NCI-H748 treated with DMSO at 0.1 percent for 48 hours (cell line): ENCODE measurements at places on chromosomes 4 and X.

GRCh38 chr4:135277980-135278315, 1076.4 kb upstream of the PABPC4L start:
- DNase-seq, result no peak

- DNase-seq, result no peak
Observed at GRCh38 chr4:74370912-74371311, 6.0 kb downstream of the EREG start.

GRCh38 chrX:39731735-39732134, 366.0 kb downstream of the BCOR start:
- no peak for DNase-seq

GRCh38 chr4:121199742-121200561, 35.8 kb upstream of the TNIP3 start:
- DNase-seq, result no peak

- no peak for DNase-seq
Observed at GRCh38 chrX:153492543-153492942, 2.2 kb upstream of the BGN start.

DNA sequence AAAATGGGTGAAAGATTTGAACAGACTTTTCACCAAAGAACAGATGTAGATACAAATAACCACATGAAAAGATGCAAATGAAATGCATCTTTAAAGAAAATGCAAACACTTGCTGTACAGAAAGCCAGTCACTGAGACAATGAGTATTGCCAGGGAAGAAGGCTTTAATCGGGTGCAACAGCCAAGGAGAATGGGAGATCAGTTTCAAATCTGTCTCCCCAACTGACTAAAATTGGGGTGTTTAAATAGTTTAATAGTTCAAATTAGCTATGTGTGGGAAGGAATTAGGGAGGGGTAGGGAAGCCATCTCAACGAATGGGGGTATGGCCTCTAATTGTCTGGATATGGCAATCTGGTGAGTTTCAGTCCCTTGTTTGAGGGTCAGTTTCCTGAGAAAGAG, 295.4 kb downstream of the PTTG2 start:
- DNase-seq, result no peak

GRCh38 chrX:104189837-104190236, 23.6 kb downstream of the FAM199X start:
- DNase-seq, result no peak

DNA sequence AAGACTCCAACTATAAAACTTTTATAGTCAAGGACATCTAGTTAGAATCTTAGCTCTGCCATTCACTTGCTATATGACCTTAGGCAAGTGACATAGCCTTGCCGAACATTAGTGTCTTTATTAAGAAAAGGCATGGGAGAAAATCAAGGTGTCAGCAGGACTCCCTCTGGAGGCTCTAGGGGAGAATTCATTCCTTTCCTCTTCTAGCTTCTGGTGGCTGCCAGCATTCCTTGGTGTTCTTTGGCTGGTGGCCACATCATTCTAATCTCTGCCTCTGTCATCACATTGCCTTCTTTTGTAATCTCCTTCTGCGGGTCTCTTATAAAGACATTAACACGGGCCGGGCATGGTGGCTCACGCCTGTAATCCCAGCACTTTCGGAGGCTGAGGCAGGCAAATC, 99.8 kb downstream of the PPP1R2C start:
- no peak for DNase-seq

- DNase-seq, result no peak
Observed at GRCh38 chrX:141467442-141467841, 117.1 kb downstream of the SPANXA1 start.

- DNase-seq, result no peak
Observed at GRCh38 chr4:148126825-148127224, 315.4 kb downstream of the NR3C2 start.

DNA sequence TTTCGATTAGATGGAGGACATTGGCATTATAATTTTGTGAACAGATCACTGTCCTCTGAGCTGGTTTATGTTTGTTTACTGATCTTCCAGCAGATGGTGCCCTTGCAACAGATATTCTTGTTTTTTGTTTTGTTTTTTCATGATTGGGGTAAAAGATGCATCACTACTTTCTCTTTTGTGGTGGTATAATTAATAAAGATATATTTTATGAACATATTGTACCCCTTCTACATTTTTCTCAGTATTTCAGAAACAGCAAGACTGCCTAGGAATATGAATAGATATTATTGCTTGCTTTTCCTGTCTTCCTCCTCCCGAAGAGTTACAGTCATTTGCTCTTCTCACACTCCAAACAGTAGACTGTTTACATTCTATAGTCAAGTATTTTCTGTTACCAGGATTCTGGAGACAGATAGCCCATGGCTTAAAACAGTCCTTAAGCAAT, 905.2 kb downstream of the TRAM1L1 start:
- DNase-seq, result peak; percentile 42

DNA sequence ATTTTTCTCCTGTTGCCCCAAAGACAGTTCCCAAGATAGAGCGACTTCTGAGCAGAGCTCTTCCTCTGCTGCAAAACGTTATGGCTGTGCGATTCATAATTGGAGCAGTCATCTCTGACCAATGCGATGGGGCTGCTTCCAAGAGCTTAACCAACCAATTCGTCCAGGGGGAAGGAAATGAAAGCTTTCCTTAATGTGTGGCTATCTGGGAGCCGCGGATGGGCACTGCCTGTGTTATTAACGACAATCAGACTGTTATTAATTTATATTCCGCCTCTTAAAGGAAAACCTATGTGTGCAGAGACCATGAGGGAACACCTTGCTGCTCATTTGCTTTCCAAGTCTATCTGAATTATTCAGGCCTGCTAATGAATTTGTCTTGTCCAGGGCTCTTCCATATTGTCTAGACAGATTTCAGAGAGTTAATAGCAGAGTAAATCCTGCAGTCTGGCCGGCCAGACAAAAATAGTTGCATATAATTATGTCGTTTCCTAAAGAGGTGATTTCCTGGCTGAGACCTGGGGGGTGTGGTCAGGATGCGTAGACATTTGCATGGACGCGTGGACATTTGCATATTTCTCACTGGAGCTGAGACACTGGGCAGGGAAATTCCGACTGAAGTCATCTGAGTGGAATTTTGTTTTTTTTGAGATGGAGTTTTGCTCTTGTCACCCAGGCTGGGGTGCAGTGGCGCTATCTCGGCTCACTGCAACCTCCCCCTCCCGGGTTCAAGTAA, 135.4 kb downstream of the HMX1 start:
- no peak for DNase-seq

GRCh38 chr4:145830699-145831098, 107.9 kb downstream of the ZNF827 start:
- DNase-seq, result no peak

- peak; percentile 27 for DNase-seq
Observed at GRCh38 chr4:173013232-173013930, 155.2 kb upstream of the GALNT7 start.

DNA sequence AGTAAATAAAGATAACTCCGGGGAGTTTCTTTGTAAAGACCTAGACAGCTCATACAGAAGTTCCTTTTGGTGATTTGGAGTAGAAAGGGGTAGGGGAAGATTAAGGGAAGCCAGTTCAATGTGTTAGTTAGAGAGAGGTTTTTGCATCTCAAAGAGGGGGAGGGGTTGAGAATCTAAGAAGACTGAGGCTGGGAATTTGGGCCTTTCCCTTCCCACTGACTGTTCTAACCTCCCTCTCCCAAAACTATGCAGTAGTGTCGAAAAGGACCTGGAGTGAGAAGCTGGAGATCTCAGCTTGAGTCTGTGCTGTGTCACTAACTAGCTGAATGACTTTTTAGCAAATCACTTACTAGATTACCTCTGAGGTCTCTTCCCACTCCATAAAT, 55.7 kb upstream of the CCDC160 start:
- DNase-seq, result no peak

DNA sequence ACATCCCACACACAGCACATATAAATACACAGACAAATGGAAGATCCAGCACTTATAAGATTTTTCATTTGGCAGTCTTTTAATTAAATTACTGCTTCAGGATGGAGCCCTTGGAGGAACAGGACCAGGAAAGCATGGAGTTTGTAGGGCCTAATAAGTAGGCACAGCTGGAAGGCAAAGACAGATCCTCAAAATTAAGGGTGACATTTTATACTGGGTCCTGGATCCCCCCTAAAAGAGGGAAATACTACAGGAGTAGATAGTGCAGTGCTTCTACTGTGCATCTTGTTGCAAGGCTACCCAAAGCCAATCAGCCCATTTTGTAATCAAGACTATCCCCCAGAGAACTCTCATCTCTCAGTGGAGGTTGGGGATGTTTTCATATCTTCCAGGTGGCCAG, 1860.7 kb upstream of the PCDH10 start:
- DNase-seq, result no peak

- DNase-seq, result no peak
Observed at GRCh38 chr4:182578402-182578801, 335.2 kb downstream of the TENM3 start.

- no peak for DNase-seq
Observed at GRCh38 chrX:115177932-115178331, 11.3 kb upstream of the RBMXL3 start.

DNA sequence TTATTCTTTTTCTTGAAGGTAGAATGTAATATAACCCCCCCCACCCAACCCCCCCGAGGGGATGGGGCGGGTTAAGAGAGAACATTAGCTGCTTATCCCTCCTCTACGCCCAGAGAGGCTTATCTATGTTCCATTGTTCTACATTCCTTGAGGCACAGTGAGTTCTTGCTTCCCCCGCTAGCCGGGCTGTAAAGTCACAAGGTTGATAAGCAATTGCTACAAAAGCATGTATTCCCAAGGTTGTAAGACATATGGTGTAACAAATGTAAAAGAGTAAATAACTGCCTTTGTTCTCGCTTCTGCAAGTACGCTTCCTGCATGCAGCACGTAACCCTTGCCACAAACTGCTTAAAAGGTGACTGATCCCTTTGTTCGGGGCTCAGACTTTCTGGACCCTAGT, 8.2 kb downstream of the DCAF8L2 start:
- DNase-seq, result no peak

GRCh38 chr4:1614502-1614853, 69.6 kb downstream of the FAM53A start:
- DNase-seq, result no peak

- no peak for DNase-seq
Observed at GRCh38 chr4:72525938-72526337, 43.1 kb downstream of the ADAMTS3 start.

DNA sequence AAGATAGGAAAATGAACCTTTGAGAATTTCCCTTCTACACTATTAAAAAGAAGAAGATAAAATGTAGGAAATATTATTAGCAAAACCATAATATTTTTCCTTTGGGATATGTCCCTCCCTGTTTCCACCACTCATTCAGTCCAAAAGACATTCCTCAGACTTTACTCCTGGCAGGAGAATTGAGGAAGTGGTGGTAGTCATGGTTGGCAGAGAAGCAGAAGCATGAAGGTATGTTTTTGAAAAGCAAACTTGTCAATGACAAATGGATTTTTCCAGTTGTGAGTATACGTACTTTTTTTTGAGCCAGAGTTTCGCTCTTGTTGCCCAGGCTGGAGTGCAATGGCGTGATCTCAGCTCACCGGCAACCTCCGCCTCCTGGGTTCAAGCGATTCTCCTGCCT, 13.7 kb downstream of the STAG2 start:
- DNase-seq, result no peak

GRCh38 chr4:151152028-151152427, 52.6 kb downstream of the RPS3A start:
- DNase-seq, result no peak

- DNase-seq, result no peak
Observed at GRCh38 chrX:104707572-104707971, 141.6 kb downstream of the IL1RAPL2 start.

DNA sequence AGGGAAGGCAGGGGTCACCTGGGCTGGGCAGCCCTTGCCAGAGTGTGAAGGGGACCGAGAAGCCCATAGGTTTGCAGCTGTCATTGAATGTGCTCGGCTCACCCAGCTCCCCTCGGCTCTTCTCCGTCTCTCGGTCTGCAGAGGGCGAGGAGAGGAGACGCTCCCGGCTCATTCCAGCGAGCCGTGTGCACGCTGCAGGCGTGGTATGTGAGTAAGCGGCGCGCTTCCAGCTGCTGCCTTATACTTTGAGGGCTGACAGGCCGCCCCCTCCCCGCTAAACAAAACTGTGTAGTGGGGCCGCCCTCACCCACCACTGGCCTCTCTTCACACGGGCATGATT, 23.0 kb upstream of the BCORL1 start:
- DNase-seq, result no peak

DNA sequence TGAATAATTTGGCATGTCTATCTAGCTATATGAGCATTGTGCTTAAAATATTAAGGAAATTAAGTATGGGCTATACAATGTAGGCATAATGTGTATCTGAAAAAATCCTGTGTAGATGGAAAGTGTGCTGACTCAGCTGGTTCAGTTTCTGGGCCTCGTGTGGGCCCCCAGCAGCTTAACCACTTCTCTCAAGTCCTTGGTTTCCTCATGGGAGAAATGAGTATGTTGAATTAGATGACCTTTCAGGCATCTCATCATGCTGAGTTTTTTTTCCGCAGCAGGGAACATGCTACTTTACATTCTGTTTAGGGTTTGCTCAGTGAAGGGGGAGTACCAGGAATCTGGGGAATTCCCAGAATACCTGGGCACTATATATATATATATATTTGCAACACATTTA, 30.5 kb downstream of the RHOH start:
- DNase-seq, result no peak

- DNase-seq, result no peak
Observed at GRCh38 chr4:95432466-95432865, 116.3 kb downstream of the UNC5C start.

GRCh38 chr4:71004281-71004851, 10.9 kb downstream of the DCK start:
- no peak for DNase-seq

GRCh38 chr4:27881705-27882104, 1021.1 kb downstream of the STIM2 start:
- DNase-seq, result no peak

DNA sequence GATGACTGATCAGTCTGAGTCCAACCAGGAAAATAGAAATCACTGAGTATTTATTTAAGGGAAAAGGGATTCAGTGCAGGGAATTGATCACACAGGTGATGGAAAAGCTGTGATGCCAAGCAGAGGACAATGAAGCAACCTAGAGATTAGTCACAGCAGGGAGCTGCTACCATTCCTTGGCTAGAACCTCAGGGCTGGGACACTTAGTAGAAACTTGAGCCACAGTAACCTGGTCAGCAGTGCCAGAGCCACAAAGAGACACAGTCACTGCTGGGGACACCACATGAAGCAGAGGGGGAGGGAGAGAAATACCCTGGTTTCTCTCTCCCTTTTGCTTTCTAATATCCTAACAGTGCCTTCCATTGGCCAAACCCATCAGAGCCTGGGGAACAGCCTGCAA, 38.7 kb downstream of the RTL9 start:
- DNase-seq, result no peak

- no peak for DNase-seq
Observed at GRCh38 chr4:130306566-130306965, 1210.6 kb downstream of the C4orf33 start.

DNA sequence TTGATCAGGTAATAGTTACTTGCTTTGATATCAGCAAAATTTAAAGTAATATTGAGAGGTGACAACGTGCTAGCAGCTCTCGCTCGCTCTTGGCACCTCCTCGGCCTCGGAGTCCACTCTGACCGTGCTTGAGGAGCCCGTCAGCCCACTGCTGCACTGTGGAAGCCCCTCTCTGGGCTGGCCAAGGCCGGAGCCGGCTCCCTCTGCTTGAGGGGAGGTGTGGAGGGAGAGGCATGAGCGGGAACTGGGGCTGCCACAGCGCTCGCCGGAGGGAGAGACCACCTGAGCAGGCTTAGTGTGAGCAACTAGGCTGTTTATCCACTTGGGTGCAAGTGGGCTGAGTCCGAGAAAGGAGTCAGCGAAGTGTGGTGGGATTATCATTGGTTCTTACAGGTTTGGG, 455.7 kb upstream of the PCDH7 start:
- no peak for DNase-seq

- DNase-seq, result no peak
Observed at GRCh38 chr4:95267081-95267480, 281.7 kb downstream of the UNC5C start.

- DNase-seq, result no peak
Observed at GRCh38 chrX:139766545-139766983, 58.6 kb upstream of the MCF2 start.
